ENCODE measurements at places on chromosomes 13 and 19. TPM values are rescaled to one million over a fixed set of nuclear protein-coding genes. Genes with fewer than 3 reads are reported as not detected.
A peak's percentile ranks its signal among the peaks of the same experiment; 100 is the strongest.

ADGRE2 gene
- total RNA-seq: 10.3 TPM

GSX1 gene
- total RNA-seq: not detected

KLK3 gene
- not detected for total RNA-seq

CGB5 gene
- total RNA-seq: 1.1 TPM

TBXA2R gene
- 4.5 TPM for total RNA-seq

DNA sequence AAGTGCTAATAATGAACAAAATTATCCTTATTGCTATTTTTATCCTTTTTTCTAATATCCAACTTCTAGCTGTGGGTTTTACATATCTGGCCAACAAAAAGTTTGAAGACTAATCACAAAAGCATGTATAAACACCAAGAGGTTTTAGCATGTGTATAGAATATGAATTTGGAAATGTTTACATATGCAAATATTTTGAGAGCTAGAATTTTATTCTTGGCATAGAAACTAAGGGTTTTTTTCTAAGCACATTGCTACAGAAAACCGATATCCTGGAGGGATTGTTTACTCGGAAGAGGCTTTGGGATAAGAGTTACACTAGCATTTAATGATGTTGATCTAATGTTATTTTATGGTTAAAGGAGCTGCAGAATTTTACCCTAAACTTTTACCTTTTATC lies 392.1 kb downstream of the EFNB2 start:
- DNase-seq: no peak

- no peak for DNase-seq
Observed at GRCh38 chr13:74289861-74290773, 155.9 kb upstream of the KLF12 start.

GRCh38 chr13:105341256-105341655 lies 1194.2 kb downstream of the EFNB2 start:
- no peak for DNase-seq

DNA sequence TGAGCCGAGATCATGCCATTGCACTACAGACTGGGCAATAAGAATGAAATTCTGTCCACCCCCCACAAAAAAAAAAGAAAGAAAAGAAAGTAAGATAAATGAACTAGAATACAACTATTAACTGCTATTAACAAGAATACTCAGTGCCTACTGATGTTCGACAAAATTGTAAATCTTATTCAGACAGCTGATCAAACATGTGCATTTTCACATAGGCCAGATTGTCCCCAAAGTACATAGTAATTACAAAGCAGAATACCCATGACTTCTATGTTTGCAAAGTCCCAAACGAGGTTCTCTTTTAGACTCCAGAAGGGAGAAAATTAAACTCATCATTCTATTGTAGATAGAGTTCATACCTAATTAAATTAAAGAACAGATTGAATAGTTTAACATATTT lies 113.4 kb downstream of the UFM1 start:
- DNase-seq: no peak

GRCh38 chr13:97353927-97354675 lies 79.9 kb upstream of the RAP2A start:
- no peak for DNase-seq

GRCh38 chr13:51805925-51806324 lies 2.0 kb upstream of the DHRS12 start:
- no peak for DNase-seq

DNA sequence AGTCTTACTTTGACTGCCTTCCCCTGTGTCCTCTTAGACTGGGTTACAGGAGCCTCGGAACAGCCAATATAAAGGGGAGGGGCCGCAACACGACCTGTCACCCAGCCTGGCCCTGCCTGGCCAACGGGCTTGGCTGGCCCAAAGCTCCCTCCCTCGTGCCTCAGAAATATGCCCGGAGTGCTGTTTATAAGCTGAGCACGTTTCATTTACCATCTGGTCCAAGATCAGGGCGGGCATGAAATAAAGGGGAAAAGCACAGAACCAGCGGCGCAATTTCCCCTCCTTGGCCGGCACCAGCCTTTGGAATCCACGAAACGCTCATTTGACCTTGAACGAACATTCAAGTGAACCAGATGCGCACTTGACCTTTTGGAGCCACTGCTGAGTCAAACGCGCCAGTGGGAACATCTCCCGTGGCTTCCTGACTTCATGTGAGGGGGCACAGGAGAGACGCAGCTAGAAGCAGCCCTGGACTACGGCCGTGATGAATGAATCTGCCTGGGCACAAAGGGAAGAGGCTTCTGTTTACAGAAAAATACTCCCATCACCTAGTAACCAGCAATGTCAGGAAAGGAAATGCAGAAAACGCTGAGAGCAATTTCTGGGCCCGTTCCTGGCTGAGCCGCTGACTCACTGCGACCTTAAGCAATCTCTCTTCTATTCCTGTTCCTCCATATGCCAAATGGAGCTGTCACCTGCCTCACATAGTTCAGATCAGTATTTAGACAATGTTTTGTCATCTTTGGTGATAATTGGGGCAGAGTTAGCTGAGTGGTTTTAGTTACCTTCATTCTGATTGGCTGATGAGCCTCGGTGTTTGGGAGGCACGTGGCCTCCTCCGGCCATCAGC lies 53.3 kb downstream of the RFX2 start:
- peak; percentile 86 for DNase-seq
